ENCODE measurements at places on chromosomes 16 and 17.
A peak's percentile ranks its signal among the peaks of the same experiment; 100 is the strongest.

- DNase-seq: no peak
Measured at GRCh38 chr17:62755141-62755851, 52.8 kb downstream of the MARCHF10 start.

- DNase-seq: peak; percentile 72
Measured at GRCh38 chr16:87604634-87605111, 2.4 kb downstream of the JPH3 start.

- no peak for DNase-seq
Measured at GRCh38 chr17:18314059-18314730, 599 bp downstream of the TOP3A start.

DNA sequence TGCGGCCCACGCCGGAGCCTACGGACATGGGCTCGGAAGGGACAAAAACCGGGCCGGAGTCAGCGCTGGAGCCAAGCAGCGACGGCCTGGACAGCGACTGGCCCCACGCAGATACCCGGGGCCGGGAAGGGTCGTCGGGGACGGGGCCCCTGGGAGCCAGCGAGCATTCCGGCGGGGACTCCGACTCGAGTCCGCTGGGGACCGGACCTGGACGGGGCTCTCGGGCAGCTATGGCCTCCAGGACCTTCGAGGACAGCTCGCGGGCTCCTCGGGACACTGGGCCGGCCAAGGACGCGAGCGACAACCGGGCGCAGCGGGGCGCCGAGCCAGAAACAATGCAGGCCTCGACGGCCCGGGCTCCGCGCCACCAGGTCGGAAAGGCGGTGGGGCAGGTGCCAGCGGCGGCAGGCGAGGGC is 1.0 kb downstream of the MYO15B start:
- DNase-seq: no peak

DNA sequence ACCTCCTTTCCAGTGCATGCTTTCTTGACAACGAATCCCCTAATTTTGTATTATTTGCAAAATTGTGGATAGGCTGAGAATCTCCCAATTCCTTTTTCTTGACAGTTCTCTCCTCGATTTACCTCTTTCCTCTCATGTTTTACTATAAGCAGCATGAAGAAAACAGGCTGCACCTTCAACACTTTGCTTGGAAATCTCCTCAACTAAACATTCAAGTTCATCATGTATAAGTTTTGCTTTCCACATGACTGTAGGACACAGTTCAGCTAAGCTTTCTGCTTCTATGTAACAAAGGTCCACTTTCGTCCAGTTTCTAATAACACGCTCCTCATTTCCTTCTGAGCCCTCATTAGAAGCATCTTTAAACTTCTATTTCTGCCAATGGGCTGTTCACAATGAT is 199.0 kb upstream of the NLRP1 start:
- no peak for DNase-seq

GRCh38 chr16:19278403-19278802 is 7.1 kb upstream of the CLEC19A start:
- DNase-seq: no peak

DNA sequence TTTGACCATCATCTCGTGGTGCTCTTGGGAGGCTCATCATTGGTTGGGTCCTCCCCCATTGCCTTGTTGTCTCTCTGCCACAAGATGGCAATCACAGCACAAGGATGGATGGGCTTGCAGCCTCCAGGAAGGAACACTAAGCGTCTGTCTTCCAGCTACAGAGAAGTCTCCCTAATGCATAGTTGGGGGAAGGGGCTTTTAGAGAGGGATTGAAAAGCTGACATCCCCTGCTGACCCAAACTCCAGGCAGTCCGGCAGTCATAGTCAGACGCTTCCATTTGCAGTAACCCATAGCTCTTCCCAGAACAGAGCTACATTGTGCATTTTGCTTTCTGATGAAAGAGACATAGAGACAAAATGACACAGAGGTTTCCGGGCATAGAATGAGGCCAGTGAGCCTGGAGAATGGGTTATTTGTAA is 111.4 kb downstream of the UTP18 start:
- DNase-seq: peak; percentile 84

GRCh38 chr16:57977418-57978069 is 6.6 kb upstream of the CNGB1 start:
- DNase-seq: no peak

GRCh38 chr16:69309316-69309715 is 1.8 kb upstream of the VPS4A start:
- DNase-seq: no peak

DNA sequence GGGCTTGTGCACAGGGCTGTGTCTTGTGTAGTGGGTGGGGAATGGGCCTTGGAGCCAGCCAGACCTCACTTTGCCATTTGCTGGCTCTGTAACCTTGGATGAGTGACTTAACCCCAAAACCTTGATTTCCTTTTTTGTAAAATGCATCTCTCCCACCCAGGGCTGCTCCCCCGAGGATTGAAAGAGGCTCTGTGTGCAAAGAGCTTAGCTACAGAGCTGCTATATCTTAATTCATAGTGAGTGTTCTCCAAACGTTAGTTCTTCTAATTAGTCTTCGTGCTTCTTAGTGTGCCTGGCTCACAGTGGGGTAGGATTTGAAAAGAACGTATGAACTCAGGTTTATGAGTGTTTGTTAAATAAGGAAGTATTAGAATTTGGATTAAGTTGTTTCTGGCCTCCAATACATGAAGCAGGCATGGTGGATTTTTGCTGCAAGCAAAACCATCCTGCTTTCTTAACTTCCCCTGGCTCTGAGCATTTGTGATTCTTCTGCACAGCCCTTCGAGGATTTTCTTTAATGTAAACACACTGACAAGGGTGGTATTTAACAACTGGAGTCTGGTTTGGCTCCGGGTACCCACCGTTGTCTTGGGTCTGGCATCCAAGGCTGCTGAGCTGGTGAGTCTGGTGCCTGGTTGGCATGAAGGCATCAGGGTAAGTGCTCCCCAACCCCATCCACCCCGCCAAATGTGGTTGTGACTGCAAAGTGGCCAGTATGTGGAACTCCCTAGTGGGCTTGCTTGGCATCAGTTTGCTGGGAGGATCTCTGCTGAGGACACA is 29.7 kb downstream of the KSR1 start:
- DNase-seq: no peak

GRCh38 chr17:60901806-60902205 is 224.2 kb downstream of the BCAS3 start:
- DNase-seq: no peak

Data from COR-L47 (cell line).